ENCODE measurements at places on chromosomes 7 and 10. TPM values are rescaled to one million over a fixed set of nuclear protein-coding genes. Genes with fewer than 3 reads are reported as not detected.
A peak's percentile ranks its signal among the peaks of the same experiment; 100 is the strongest.

DNA sequence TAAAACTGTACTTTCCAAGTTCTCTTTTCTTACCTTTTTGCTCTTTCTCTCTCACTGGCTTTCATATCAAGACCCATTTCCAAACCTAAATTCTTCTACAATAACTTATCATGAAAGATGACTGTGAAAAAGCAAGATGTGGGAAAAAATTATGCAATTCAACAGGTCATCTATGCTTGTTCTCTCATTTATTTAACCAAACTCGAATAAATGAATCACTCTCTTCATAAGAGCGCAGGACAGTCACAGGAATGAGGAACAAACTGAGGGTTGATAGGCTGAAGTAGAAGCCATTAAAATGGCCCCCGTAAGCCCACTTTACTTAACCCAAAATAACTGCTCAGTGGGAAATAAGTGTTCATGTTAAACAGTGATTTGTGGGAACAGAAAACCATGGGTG, 1289.7 kb upstream of the SORCS1 start:
- DNase-seq = no peak

DNA sequence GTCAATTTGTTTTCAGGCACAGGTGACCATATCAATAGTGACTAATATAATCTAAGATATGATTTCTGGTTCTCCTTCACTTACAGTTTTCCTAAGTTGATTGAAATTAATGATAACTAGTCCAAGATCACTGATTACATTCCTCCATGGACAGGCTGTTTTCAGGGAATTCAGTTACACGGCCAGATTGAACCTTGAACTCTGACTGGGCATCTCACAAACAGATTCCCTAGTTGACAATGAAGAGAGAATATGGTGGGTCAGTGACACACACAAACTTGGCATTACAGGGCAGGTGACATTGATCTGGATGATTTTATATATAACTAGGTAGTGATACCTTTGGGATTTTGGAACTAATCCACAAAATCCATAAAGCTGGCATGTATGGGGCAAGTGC, 110.2 kb upstream of the EGR2 start:
- DNase-seq = no peak

GRCh38 chr10:20330246-20330645, 514.0 kb downstream of the PLXDC2 start:
- DNase-seq = no peak

DNA sequence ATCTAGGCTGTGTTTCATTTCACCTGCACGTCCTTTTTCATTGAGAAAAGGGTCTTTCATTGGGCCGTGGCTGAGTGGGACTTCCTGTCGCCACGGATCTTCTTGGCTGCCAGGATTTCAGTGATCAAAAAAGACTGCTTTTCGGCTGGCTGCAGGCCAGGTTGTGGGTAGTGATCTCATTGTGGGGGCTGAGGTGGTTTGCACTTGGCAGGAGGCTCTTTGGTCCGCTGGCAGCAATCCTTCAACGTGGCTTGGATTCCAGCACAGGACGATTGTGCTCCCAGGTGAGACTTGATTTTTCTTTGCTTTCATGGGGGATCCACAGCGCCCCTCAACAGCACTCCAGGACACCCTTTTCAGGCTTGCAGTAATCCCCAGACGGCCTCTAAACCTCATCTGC, 29.0 kb upstream of the ZNF273 start:
- DNase-seq = no peak

- DNase-seq = no peak
Measured at GRCh38 chr7:150339409-150339809, 2.0 kb downstream of the RARRES2 start.

- no peak for DNase-seq
Measured at GRCh38 chr10:690372-691161, 1.1 kb upstream of the DIP2C start.

- DNase-seq = no peak
Measured at GRCh38 chr7:84368122-84368521, 173.5 kb upstream of the SEMA3A start.

DNA sequence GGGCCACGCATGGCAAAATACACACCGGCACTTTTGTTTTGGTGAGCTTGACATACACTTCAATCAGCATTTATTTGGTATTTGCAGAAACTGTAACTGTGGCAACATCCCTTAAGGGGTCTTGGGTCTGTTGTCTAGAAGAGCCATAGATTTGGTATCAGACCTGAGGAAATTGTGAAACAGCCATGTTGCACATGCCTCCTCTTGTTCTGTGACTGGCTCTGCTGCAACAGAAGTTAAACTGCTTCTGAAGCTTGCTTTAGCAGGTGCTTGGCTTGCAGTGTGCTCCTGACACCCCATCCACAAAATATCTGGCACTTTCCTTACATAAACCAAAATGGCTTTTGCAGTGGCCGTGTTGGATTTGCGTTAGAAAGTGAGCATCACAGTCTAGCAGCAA, 247.3 kb downstream of the GATA3 start:
- DNase-seq = no peak

DNA sequence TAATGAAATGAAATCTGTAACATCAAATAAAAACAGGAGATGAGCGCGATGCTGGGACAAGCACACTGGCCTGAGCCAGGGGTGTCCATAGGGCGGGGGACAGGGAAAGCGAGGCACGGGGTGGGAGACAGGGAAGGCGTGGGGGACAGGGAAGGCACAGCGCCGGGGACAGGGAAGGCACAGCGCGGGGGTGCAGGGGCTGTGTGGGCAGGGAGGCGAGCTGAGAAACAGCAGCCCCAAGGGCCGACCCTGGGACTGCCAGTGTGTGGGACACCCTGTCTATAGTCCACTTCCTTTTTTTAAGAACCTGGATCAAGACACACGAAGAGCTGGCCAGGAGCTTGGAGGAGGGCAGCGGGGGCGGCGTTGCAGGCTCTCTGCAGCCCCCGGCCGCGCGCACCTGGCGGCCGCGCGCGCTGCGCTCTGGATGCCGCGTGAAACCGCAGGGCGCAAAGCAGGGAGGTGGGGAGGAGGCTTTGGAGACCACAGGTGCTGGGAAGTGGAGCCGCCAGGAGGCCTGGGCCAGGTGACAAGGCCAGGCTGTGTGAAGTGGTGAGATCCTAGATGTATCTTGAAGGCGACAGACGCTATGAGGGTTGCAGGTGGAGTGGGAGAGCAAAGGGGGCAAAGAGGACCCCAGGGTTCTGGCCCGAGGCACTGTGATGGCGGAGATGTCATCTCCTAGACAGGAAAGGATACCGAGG, 157.7 kb downstream of the COBL start:
- DNase-seq = no peak

GRCh38 chr10:34907743-34908430, 92.8 kb upstream of the PARD3 start:
- no peak for DNase-seq

GRCh38 chr10:31771331-31771831, 157.2 kb downstream of the ARHGAP12 start:
- DNase-seq = peak; percentile 70

DNA sequence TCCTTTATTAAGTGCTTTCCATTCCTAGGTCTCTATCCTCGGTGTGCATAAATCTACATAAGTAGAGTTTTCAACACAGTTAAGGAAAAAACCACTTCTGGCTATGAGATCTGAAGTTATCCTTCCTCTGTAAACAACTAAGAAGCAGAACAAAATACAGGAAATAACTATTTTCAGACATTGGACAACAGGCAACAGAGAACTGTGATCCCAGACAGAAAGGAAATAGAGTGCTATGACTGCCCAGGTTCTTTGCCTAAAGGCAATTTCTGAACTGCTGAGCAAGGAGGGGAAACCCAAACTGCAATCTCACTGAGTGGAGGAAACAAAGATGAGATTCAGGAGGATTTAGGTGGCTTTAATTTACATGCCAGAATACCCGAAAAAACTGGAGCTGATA, 285.4 kb downstream of the SNX13 start:
- no peak for DNase-seq

DNA sequence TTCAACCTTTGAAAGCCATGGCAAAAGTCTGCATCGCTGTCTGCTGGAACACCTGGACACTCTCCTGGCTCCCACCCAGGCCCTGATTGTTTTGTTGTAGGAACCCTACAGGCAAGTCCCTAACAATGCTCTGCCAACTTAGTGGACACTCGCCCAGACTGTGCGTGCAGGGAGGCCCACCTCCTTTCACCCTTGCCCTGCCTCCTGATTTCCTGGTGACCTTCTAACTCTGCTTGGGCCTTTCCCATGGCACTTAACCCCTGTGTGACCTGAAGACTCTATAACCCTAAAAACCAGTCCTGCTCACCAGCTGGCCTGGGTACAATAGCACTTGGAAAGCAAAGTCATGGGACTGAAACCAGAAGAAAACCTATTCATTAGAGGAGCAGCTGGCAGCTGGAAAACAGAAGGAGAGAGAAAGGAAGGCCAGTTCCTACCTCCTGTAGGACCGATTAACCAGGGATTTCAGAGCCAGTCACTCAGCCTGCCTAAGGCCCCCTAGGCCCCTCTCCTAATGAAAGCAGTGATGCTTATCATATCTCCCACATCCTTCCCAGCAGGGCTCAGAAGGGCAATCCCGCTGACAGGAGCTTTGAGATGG, 82.7 kb upstream of the KMT2E start:
- DNase-seq = no peak

DNA sequence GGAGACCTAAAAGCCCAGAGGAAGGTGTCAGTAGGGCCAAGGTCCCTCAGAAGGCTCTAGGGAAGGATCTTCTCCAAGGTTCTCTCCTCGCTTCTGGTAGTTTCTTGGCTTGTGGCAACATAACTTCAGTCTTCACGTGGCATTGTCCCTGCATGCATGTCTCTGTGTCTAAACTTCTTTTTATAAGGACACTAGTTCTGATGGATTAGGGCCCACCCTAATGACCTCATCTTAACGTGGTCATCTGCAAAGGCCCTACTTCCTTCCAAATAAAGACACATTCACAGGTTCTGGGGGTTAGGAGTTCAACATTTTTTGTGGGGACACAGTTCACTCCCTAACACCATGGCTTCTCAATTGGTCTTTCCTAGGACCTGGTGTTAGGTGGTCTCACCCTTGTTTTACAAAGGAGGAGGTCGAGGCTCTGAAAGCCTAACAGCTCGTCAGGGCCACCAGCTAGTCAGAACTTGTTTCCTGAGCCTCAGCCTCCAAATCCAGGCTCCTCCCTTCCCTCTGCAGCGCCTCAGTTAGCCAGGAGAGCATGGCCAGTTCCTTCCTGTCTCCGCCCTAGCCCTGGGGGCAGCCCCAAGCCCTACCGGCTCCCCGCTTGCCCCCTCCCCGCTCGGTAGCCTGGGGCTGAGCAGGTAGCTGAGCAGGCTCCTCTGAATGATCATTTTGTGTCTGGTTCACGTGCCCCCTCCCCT, 109.7 kb upstream of the PPIF start:
- DNase-seq = no peak

GRCh38 chr7:148720472-148720871, 21.8 kb downstream of the CUL1 start:
- DNase-seq = no peak

DNA sequence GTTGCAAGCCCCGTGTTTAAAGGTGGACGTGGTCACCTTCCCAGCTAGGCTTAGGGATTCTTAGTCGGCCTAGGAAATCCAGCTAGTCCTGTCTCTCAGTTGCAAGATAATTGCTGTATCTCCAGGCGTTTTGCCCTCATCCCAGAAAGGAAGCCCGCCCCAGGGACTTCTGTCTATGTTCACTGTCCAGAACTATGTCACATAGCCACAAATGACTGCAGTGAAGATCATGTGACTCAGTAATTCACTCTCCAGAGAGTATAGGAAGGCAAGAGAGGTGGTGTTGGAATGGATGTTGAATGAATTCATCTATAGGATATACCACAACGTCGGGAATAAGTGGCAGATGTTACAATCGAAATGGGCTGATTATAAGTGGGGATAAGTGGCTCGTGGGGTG, 349 bp upstream of the ERVW-1 start:
- DNase-seq = no peak

GRCh38 chr10:132608511-132609195, 71.1 kb downstream of the INPP5A start:
- no peak for DNase-seq

- DNase-seq = no peak
Measured at GRCh38 chr7:98630149-98630548, 13.1 kb downstream of the NPTX2 start.

DNA sequence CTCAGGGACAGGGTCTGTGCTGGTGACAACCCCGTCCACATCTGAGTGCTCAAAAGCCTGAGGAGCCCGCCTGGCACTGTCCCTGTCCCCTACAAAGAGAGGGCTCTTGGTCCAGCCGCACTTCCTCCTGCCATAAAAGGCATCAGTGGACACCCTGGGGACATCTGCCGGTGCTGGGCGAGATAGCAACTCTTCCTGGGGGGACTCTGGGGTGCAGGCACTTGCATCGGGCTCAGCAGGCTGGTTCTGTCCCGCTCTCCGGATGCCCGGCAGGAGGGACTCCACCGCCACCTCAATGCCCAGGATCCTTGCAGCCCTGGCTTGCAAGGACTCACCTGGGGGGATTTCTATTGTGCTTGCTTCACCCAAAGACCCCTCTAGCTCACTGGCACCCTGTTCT, 32.8 kb downstream of the JCAD start:
- DNase-seq = no peak

DNA sequence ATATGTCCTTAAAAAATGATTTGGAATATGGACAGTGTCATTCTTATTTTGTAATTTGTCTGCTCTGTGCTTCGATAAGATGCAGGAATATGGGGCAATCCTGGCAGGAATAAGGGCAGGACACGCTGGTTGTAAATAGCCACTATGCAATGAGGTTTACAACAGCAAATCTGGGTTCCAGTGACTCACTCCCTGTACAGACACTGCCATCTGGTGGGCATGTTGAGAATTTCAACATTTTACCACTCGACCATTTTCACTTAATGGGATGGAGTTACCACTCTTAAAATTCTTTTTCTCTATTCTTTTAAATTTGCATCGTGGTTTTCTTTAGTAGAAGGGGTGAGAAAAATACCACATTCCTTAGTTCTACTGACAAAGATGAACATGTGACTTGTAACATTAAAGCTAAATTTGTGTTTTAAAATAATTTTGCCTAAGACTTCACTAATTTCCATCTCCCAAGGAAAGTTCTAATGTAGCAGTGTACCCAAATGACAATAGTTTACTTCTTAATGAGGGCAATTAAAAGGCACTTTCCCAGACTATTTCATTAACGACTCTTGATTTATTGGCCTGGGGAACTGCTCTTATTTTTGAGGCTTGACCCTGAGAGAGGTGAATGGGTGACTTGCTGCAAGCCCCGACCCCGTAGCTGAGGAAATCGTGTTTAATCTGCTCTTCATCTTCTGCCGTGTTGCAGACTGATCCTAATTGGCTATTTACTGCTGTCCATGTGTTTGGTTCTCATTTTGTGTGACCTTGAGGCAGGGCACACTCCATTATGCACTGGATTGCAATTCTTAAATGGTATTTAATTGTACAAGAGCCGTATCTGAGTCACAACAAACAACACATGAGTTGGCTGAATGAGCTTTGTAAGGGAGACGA, 173.6 kb upstream of the IMMP2L start:
- DNase-seq = peak; percentile 40

GRCh38 chr10:71492872-71493271, 96.2 kb downstream of the CDH23 start:
- no peak for DNase-seq

The PNLIPRP1 gene
- not detected for polyA plus RNA-seq

The ZP3 gene
- 0.53 TPM for polyA plus RNA-seq

The TNKS2 gene
- polyA plus RNA-seq = 9.2 TPM

The FKBP6 gene
- not detected for polyA plus RNA-seq

The DPYSL4 gene
- 4.0 TPM for polyA plus RNA-seq

The ECHS1 gene
- polyA plus RNA-seq = 132 TPM

The OR13A1 gene
- polyA plus RNA-seq = 0.04 TPM

Data from heart left ventricle (tissue), 16 donors.